ENCODE measurements at places on chromosomes 5 and 9.

DNA sequence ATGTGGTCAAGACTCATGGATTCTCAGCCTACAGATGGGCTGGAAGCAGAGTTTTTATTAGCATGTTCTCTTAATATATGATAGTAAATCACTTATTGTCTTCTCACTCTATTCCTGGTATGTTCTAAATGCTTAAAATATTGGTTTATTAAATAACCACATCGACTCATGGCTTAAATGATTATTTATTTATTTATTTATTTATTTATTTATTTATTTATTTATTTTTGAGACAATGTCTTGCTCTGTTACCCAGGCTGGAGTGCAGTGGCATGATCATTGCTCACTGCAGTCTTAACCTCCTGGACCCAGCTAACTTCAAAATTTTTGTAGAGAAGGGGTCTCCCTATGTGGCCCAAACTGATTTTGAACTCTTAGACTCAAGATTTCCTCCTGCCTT is 457.2 kb upstream of the TNC start:
- DNase-seq, result no peak

DNA sequence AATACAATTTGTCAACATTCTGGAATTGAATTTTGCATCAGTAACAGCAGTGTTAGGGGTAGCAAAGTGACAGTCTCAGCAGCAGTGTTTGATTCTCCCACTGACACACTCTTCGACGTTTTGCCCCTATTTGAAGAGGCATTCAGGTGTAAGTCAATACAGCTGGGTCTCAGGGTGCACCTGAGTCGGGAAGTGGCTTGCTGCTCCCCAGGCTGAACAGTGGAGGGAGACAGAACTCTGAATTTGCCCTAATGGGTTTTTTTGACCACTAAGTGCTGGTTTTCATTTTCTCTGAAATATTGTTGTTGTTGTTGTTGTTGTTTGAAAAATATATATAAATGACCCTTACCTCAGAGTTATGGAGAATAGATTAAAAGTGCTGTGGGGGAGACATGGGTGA is 223.2 kb downstream of the TLR4 start:
- no peak for DNase-seq

GRCh38 chr9:123049589-123050222 is 16.2 kb downstream of the GPR21 start:
- DNase-seq, result no peak

DNA sequence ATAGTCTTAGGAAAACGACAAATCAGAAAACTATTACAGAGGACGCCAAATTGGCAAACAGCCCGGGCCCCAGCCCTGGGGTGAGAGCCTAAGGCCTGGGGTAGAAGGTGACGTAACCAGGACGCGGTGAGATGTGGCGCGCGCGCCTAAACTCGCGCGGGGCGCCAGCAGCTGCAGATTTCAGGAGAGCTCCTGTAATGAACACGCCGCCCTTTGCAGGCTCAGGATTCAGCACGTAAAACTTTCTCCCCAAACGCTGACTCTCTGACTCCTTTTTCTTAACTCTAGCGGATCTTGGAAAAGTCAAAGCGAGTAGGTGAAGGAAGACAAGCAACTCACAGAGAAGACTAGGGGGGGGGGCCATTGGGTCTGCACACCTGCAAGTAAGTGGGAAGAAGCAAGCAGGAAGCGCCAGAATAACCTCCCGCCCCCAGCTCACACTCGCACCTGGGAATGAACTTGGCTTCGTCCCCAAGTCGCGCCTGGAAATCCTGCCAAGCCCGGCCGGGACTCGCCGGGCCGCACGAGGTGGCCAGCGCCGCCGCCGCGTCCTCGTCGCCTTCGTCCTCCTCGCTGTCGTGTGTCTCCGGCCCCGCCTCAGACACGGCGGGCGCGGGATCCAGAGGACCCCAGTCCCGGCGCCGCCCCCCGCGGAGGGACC is 822 bp downstream of the RASEF start:
- DNase-seq, result no peak

GRCh38 chr5:36607114-36607571 is 737 bp downstream of the SLC1A3 start:
- DNase-seq, result no peak

GRCh38 chr5:178207183-178207916 is 3.0 kb downstream of the HNRNPAB start:
- DNase-seq, result no peak
